ENCODE measurements at places on chromosomes 12 and 14. TPM values are rescaled to one million over a fixed set of nuclear protein-coding genes. Genes with fewer than 3 reads are reported as not detected.

- DNase-seq = no peak
Observed at GRCh38 chr12:54595471-54595870, 7.0 kb upstream of the PPP1R1A start.

DNA sequence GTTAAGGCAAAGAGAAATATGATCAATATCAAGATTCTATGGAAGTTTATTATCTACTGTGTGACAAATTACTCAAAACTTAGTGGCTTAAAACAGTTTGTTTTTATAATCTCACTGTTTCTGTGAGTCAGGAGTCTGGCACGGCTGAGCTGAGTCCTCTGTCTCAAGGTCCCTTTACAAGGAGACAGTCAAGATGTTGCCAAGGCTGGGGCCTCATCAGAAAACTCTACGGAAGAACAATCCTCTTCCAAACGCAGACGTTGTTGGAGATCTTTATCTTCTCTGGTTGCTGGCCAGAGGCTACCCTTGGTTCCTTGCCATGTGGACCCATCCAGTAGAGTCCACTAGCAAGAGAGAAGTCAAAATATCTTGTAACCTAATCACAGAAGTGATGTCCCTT is 100.6 kb upstream of the CCND2 start:
- peak; percentile 14 for DNase-seq

- DNase-seq = peak; percentile 23
Observed at GRCh38 chr14:54169254-54169924, 212.8 kb upstream of the BMP4 start.

- DNase-seq = no peak
Observed at GRCh38 chr12:105616971-105617540, 286.6 kb downstream of the C12orf75 start.

- DNase-seq = peak; percentile 90
Observed at GRCh38 chr12:104182144-104182543, 33.4 kb upstream of the TXNRD1 start.

DNA sequence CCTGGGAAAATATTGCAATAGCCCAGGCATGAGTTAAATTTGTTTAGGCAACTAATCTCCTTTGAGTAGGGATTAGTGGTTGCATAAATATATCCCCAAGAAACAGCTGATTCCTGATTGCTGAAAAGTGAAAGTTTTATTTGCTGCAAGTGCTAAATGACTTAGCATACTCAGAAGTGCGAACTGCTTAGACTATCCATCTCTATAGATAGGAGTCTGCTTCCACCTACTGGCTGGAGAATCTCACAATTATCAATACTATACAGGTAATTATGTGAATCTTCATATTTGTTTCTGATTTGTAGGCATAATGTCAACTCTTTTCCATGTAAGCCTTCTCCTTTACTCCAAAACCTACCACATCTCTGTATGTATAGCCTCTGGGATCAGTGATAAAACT is 12.0 kb upstream of the SLCO1B3 start:
- peak; percentile 26 for DNase-seq

DNA sequence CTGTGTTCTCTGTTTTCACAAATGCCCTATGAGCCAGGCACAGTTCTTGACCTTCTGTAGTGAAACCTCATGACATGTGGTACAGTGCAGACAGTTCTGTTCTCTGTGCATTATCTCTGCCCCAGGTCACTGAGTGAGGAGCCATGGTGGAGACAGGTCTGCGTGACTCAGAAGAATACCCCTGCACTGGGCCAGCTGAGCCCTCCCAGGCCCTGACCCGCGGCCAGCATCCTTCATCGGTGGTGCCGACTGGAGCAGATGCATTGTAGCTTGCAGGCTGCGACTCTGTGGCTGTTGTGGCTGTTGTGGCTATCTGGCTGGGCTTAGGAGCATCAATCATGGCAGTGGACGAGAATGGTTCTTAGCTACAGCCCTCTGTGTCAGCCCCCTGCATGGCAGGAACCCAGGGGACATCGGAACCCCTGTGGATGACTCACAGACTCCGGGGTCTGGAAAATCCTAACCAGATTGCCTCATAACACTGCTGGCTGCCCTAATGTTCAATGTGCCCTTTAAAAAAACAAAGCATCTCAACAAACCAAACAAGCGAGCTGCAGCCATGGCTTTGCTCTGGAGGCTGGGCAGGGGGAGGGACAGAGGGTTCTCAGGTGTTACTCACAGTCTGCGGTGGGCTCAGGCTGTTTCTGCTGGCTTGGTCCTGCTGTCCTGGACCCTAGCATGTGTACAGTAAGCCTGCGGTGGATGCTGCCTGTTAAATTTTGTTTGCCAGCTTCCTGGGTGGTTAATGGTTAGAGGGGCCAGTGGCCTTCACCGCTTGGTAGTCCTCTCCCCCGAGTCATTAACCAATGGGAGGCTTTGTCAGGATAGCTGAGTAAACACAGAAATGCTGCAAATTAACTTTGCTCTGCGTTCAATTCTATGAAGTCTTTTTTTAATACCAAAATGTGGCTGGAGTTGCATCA is at the start of gene SERPINA6:
TSS of gene SERPINA6 (minus strand) at position 689 of the 923 bp plus-strand sequence. CDS start 8,688 bp downstream, outside the sequence.
- peak; percentile 64 for DNase-seq

GRCh38 chr14:77372304-77372841 is 4.5 kb downstream of the TMED8 start:
- DNase-seq = peak; percentile 46

DNA sequence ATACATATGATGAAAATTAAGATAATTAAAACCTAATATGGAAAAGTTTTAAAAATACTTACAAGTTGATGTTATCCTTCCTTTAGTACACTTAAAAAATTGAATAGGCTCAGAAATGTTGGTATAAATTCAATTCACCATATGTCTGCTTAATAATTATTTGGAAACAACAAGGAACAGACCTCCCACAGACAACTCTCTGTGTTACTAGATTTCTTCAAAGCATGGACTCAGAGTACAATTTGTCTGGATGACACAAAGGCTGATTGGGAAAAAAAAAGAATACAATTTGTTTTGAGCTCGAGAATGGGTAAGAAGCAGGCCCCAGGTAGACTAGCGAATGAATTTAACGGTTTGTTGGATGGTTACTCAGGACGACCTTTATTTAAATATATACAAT is 48.9 kb upstream of the BTG1 start:
- DNase-seq = no peak

GRCh38 chr12:93484315-93484981 is 17.1 kb downstream of the MRPL42 start:
- DNase-seq = peak; percentile 32

DNA sequence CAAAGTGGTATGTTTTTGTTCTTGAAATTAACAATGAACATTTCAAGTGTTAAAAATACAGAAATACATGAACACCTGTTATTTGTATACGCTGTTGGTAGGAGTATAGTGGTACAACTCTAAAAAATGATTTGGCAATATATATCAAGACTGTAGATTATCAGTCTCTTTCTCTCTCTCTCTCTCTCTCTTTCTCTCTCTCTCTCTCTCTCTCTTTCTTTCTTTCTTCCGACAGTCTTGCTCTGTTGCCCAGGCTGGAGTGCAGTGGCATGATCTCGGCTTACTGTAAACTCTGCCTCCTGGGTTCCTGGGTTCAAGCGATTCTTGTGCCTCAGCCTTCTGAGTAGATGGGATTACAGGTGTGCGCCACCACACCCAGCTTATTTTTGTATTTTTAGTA is 12.6 kb downstream of the HEBP1 start:
- DNase-seq = no peak

GRCh38 chr12:3777206-3777809 is 24.4 kb upstream of the CRACR2A start:
- peak; percentile 69 for DNase-seq

DNA sequence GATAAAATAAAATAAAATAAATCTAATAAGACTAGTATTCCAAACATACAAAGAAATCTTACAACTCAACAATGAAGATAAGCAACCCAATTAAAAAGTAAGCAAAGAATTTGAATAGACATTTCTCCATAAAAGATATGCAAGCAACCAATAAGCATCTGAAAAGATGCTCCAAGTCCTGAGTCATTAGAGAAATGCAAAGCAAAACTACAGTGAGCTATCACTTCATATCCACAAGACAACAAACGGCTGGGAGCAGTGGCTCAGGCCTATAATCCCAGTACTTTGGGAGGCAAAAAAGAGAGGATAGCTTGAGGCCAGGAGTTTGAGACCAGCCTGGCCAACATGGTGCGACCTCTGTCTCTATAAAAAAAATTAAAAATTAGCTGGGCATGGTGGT is 26.8 kb downstream of the ZFYVE1 start:
- DNase-seq = no peak

DNA sequence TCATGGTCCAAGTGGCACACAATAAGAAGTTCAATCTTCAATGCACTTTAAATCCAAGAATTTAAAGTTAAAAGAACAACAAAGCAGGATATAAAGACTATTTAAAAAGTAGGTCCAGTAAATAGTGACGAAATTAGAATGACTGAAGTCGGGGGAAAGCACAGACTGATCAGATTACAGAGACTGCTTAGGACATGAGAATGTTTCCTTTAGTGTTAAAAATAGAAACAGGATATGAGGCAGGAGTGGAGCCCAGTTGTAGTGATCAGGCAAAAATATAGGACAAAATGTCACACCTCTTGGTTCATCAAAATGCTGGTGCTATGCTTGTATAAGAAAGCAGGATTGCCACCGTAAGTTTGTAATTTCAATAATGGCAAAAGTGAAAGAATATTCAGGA is 52.2 kb upstream of the CD163 start:
- peak; percentile 86 for DNase-seq

GRCh38 chr14:53161758-53162435 is 8.8 kb upstream of the DDHD1 start:
- no peak for DNase-seq

- no peak for DNase-seq
Observed at GRCh38 chr12:55698965-55699364, 8.7 kb downstream of the ITGA7 start.

The DPPA3 gene
- not detected for total RNA-seq

The FAM90A1 gene
- total RNA-seq = not detected

The INSM2 gene
- total RNA-seq = not detected

The HOXC6 gene
- total RNA-seq = 4.9 TPM
